T47D (cell line): ENCODE measurements at places on chromosomes 11 and 22.

GRCh38 chr11:100719809-100720221 is 32.7 kb downstream of the ARHGAP42 start:
- peak; percentile 33 for DNase-seq

GRCh38 chr11:30960387-30960992 is 374.3 kb upstream of the MPPED2 start:
- peak; percentile 28 for DNase-seq

DNA sequence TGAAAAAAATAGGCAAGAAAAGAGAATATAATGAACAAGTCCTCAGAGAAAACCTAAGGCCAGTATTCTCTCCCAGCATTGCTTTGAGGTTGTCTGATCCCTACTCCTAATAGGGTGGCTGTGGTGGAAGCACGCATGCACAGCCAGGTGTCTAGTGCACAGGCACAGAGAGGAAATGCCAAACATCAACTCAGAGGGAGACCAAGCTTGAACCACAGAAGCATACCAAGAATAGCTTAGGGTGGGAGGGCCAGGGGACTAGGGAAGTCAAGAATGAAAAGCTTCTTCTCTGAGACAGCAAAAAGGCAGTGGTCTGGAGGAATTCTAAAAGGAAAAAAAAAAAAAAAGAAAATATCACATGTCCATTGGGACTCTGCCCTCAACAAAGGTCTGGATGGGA is 244.1 kb upstream of the API5 start:
- DNase-seq: no peak

GRCh38 chr22:44437216-44438055 is 60.6 kb downstream of the RTL6 start:
- DNase-seq: no peak

- DNase-seq: no peak
Measured at GRCh38 chr11:118212131-118212725, 12.6 kb downstream of the JAML start.

DNA sequence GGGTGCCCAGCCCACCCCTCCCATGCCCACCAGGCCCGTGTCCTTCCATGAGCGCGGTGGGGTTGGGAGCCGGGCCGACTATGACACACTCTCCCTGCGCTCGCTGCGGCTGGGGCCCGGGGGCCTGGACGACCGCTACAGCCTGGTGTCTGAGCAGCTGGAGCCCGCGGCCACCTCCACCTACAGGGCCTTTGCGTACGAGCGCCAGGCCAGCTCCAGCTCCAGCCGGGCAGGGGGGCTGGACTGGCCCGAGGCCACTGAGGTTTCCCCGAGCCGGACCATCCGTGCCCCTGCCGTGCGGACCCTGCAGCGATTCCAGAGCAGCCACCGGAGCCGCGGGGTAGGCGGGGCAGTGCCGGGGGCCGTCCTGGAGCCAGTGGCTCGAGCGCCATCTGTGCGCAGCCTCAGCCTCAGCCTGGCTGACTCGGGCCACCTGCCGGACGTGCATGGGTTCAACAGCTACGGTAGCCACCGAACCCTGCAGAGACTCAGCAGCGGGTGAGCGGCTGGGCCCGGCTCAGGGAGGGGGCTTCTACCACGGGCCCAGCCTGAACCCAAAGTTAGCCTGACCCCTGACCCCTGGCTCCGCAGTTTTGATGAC is 3.0 kb downstream of the PKP3 start:
- no peak for DNase-seq

- no peak for DNase-seq
Measured at GRCh38 chr11:65808744-65809341, 22.0 kb downstream of the OVOL1 start.

DNA sequence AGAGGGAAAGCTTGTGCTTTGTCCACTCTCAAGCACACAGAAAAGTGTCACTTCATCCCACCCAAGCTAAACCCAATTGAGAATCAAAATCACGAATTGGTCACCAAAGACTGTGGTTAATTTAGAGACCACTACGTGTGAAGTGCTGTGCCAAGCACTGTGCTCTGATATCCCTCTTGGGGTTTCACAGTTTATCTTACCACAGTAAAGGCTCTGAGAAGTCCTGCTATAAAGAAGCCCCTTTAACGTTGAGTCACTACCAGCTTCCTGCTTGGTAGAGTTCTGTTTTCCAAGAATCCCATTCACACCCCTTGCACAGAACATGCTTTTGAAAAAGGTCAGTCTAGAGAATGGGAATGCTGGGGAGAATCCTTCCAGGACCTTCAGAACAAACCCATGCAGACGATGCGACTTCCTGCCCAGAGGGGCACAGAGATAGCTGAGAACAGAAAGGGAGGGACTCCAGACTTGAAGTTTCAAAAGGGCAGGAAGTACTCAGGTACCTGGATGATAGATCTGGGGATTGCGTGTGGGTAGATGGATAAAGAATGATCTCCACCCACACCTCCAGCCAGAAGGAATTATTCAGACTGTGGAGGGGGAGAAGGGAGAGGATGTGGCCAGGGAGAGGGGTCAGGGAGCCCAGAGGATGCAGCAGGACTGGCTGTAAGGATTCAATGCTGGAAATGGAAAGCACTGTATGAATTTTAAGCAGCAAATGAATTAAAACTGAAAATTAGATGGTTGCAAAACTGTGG is 18.1 kb upstream of the TSPAN18 start:
- DNase-seq: no peak

GRCh38 chr22:23682077-23682476 is 8.7 kb upstream of the RGL4 start:
- no peak for DNase-seq

DNA sequence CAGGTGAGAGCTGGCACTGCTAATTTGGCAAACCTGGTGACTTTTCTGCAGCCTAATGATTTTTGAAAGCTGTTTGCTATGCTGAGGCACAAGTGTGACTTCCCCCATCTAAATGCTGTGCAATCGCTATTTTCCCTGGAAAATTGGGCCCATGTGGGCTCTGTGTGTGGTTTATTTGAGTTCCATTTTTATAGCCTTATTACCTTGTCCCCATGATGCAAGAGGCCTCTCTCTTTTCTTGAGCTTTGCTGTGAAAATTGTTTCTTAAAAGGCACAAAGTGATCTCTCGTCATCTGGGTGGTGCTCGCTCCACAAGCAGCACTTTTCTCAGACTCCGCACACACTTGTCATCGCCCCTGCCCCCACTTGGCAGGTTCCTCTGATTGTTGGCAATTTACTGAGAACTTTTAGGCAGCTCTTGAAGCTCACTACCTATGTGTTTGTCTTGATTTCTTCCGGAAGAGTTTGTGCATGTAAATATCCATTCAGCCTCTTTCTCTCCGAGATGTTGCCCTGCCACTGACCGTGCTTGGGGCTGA is 24.9 kb downstream of the BMAL1 start:
- DNase-seq: no peak

- DNase-seq: no peak
Measured at GRCh38 chr11:10605941-10606381, 37.5 kb upstream of the LYVE1 start.

- DNase-seq: no peak
Measured at GRCh38 chr22:43562843-43563242, 151.0 kb downstream of the MPPED1 start.

GRCh38 chr22:43537019-43537585 is 125.3 kb downstream of the MPPED1 start:
- peak; percentile 22 for DNase-seq
